ENCODE measurements at places on chromosomes 2 and 18.

- no peak for DNase-seq
Measured at GRCh38 chr2:68943581-68944568, 8.8 kb downstream of the GKN2 start.

GRCh38 chr2:44769349-44770011 is 172.0 kb upstream of the SIX3 start:
- DNase-seq, result no peak

DNA sequence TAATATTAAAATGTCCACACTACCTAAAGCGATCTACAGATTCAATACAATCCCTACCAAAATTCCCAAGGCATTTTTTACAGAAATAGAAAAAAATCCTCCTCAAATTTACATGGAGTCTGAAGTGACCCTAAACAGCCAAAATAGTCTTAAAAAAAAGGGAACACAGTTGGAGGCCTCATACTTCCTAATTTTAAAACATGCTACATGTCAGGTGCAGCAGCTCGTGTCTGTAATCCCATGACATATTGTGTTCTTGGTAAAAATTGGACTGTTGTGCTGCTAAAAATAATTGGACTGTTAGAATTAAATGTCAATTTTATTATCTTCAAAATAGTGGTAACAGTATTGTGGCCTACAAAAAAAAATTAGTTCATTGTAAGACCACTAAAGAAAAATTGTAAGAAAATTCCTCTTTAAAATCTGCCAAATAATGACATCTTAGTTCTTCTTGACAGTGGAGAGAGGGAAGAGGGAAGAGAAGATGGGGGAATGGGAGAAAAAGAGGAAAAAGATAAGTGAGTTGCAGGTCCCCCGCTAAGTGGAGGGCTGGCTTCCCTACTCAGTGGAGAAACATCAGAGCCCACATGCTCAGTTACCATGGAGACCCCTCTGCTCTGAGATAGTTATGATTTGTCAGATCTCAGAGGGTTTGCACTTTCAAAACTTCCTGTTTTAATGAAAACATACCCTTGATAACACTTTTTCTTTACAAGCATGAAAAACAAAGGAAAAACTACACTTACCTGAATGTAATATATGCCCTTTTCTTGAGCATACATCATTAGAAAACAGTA is 46.5 kb downstream of the UNC50 start:
- no peak for DNase-seq

- DNase-seq, result no peak
Measured at GRCh38 chr2:182069416-182069815, 83.8 kb downstream of the PPP1R1C start.

DNA sequence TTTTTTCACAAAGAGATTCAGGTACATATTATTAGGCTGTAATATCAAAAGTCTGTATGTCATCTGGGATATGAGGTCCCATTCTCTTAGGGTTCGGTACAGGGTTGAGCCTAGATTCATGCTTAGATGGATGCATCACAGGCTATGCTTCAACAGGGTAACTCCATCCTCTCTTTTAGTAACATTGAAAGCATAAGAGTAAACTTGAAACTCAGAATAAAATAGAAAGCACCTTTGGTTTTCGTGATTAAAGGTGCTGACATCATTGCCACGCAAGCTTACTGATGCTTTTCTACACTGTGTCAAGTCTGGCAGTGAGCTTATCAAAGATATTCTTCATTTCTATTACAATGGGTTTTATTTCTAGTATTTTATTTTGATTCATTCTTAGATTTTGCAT is 419.1 kb upstream of the DSEL start:
- no peak for DNase-seq

DNA sequence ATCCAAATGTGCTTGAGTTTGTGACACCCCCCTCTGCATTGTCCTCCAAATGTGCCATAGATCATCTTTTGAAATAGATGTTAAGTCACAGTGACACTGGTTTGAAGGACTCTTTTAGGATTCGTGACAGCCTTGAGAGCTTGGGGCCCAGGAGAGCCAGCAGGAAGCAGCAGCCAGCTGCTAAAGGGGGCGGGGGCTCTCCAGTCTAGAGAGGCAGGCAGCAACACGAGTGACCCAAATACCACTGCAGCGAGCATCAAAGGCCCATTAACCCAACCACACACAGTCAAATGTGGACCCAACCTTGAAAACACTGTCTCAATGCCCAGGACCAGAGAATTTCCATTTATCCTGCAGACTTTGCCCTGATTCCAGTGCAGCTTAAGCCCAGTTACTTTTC is 75.6 kb downstream of the ZBTB7C start:
- no peak for DNase-seq
